ENCODE measurements at places on chromosomes 13 and 19.

DNA sequence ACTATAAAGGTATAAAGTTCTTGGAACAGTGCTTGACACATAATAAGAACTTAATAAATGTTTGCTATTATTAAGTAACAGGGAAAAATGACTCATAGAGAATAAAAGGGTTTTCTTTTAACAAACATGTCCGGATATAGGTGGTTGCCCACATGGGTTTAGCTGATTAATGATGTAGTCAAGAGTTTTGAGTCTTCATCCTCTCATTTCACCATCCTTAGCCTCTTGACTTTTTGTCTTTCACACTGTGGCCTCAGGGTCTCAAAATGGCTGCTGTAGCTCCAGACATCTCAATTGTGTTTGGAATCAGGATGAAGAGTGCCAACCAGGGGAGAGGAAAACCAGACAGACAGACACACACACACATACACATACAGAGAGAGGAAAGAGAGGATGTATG is 97.9 kb downstream of the HSPH1 start:
- no peak for DNase-seq

- DNase-seq = peak; percentile 79
Observed at GRCh38 chr19:54576411-54576976, 2.9 kb downstream of the LILRA2 start.

DNA sequence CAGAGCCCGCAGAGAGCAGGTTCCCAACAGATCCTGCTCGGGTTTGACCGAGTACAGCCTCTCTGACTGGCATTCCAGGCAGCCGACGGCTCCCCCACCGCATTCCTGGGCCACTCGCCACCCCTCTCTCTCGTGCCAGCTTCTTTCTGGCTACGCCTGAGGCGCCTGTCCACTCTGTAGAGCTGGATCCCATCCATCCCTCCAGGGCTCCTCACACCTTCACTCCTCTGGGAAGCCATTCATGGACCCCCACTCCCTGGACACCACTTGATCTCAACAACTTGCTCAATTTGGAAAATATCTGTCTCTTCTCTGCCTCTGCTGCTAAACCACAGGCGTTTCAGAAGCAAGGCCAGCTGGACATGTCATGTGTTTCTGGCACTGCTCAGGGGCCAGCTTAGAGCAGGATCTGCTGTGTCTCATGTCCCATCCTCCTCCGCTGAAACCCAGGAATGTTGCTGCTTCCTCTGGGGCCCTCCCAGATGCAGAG is 30.6 kb upstream of the ATP1A3 start:
- no peak for DNase-seq

- no peak for DNase-seq
Observed at GRCh38 chr13:21583478-21583877, 20.5 kb downstream of the MICU2 start.

- no peak for DNase-seq
Observed at GRCh38 chr19:50325310-50326100, 3.7 kb downstream of the KCNC3 start.

DNA sequence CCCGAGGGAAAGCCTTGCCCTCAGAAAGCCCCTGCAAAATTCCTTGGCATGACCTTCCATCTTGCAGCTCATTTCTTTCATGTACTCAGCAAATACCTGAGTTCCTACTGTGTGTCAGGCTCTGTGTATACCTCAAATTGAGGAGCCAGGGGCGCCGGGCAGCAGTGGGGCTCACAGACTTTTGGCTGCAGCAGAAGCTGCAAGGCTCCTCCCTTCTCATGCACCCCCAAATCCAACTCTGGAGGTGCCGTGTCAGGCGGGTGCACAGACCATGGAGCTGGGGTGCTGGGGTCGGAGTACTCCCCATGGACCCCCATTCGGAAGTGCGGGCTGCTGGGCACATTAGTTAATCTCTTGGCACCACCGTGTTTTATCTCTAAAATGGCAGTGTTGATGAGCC is 72.3 kb downstream of the COL4A2 start:
- no peak for DNase-seq

GRCh38 chr13:109568339-109568818 is 218.0 kb downstream of the IRS2 start:
- no peak for DNase-seq

DNA sequence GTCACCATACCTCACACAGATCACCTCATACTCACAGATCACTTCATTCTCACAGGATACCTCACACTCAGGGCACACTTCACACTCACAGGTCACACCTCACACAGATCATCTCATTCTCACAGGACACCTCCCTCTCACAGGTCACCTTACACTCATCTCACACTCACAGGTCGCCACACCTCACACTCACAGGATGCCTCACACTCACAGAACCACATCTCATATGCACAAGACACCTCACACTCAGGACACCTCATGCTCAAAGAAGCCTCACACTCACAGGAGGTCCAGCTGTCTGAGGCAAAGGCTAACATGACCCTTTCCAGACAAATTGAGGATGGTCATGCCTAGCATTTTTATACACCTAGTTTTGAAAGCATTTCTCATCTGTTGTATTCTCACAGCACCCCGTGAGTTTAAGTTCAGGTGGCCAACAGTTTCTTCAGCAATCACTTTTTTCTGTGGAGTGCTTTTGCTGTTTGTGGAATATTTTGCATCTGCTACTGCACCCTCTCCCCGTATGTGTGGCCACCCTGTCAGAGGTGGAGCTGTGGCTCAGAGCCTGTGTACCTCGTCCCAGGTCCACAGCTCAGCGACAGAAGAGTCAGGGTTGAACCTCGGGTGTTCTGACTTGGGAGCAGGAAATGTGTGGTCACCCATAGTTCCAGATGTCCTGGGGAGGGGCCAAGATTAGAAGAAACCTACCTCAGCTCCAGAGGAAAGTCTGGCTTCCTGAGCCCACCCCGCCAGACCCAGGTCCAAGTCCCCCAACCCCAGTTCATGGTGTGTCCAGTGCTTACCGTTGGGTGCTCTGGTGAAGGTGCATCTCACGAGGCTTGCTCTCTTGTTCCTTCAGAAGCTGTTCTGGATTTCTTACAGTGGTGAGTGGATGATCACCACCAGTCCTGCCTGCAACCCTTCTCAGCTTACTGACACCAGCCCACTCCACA is 7.6 kb downstream of the F7 start:
- no peak for DNase-seq

DNA sequence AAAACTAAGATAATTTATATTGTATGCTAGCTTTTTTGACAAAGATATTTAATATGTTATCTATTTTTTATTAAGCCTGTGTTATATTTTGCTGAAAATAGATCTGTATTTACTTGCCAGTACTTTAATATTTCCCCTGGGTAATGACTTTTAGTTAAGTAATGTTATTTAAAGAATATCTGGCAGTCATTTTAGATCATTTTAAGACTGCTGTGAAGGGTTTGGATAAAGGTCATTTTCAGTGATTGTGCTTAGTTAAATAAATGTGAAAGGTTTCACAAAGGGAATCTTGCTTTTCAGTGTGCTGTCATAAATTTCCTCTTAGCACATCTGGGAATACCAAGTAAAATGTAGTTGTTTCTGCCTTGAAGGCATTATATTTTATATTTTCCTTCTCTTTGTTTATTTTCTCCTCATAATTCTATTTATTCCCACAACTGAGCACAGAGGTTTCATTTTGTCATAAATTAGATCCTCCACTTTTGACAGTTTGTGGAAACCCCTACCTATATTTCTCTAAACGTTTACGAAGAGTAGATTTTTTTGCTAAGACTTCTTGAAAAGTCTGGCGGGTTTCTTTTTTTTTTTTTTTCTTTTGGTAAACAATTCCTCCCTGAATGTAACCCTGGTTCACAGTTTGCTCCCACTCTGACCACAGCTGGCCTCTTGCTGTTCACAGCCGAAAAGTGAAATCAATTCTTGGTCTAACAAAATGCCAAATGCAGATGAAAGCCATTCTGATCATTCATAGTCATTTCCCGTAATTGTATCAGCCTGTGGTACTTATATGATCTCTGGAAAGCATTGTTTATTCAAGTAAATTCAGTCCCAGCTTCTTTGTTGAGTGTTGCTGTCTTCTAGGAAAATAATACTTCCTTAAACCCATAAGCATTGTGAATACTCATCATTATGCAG is 87.8 kb downstream of the MAB21L1 start:
- no peak for DNase-seq

- DNase-seq = no peak
Observed at GRCh38 chr19:36939153-36939552, 23.0 kb downstream of the ZNF568 start.

DNA sequence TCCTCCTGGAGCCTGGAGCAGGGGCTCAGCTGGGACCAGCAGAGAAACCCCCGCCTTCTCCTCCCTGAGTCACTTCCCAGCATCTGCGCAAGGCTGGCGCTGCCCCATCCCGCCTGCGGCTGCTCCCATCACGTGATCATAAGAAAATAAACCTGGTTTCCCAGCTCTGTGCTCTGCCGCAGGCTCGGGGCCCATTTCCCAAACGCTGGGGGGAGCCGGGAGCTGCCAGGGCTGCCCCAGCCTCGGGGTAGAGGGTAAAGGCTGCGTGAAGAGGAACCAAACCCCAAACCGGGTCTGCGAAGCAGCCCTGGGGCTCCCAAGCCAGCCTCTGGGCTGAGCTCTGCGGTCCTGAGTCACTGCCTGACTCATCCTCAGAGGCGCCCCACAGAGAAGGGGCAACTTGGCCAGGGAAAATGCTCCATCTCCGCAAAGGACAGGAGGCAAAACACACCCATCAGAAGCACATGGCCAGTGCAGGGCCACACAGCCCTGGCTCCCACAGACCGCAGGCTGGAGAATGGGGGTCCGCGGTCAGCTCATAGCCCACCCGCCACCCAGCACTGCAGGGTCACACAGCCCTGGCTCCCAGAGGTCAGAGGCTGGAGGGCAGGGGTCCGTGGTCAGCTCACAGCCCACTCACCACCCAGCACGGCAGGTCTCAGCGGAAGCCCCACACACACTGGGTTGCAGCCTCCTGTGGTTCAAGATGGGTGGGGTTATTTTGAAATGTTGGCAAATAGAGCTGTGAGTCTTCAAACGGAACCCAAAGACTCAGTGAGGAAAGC is 67.1 kb downstream of the RASA3 start:
- DNase-seq = peak; percentile 97

DNA sequence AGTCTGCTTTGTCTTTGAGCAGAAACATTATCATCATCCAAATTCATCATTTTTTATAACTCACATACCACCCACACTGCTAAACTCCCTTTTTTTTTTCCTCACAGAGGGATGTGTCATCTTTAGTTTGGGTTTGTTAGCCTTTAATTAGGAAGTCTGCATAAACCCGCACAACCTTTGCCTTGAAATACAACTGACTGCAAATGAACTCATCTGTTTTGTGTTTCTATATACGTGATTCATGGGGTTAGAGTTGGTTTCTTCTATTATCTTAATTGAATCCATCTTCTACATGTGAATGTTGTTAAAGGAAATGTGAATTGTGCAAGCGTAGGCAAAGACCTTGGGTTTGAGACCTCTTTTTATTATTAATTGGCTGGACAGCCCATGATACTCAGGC is 102.7 kb downstream of the SLAIN1 start:
- no peak for DNase-seq

- DNase-seq = peak; percentile 97
Observed at GRCh38 chr19:56839652-56840450, 675 bp downstream of the PEG3 start.

All from vagina (tissue), 2 donors.